Suprapubic skin (tissue), 4 donors: ENCODE measurements at places on chromosomes 2 and 18. TPM values are rescaled to one million over a fixed set of nuclear protein-coding genes. Genes with fewer than 3 reads are reported as not detected.

Gene ALLC
- total RNA-seq = not detected

Gene ZC3H6
- 10.3 TPM for total RNA-seq

Gene C2orf92
- total RNA-seq = 4.5 TPM

Gene CD8A
- 1.2 TPM for total RNA-seq

Gene ESPNL
- total RNA-seq = 0.56 TPM

Gene ASXL3
- 0.11 TPM for total RNA-seq

Gene KCNG2
- not detected for total RNA-seq

Gene BARD1
- total RNA-seq = 29.1 TPM

Gene C2orf80
- total RNA-seq = not detected

Gene ARID5A
- 22.4 TPM for total RNA-seq

Gene C2orf74
- 1.8 TPM for total RNA-seq

Gene LYG1
- 1.3 TPM for total RNA-seq

Gene SULT1C2
- not detected for total RNA-seq

Gene B3GNT7
- 1.5 TPM for total RNA-seq

Gene PLGLB1
- total RNA-seq = not detected

Gene ADGRF3
- not detected for total RNA-seq

Gene TP53I3
- 11.7 TPM for total RNA-seq

Gene TDRD15
- not detected for total RNA-seq

Gene HOXD13
- total RNA-seq = not detected

Gene PUM2
- total RNA-seq = 99.9 TPM

Gene EFR3B
- 1.5 TPM for total RNA-seq

Gene FKBP7
- 2.3 TPM for total RNA-seq

Gene SLC16A14
- total RNA-seq = 9.2 TPM

Gene MBD5
- total RNA-seq = 16.9 TPM

Gene REV1
- 43.1 TPM for total RNA-seq

Gene CHRNG
- total RNA-seq = not detected

Gene EXOC6B
- total RNA-seq = 121 TPM

Gene OSR1
- total RNA-seq = 3.0 TPM

Gene SOWAHC
- total RNA-seq = 59.7 TPM

Gene CAPN13
- total RNA-seq = 0.51 TPM

Gene HOXD9
- total RNA-seq = 2.6 TPM

Gene COLEC12
- total RNA-seq = 6.2 TPM

Gene APCDD1
- total RNA-seq = 122 TPM

Gene OTX1
- total RNA-seq = 12.9 TPM

Gene GRHL1
- total RNA-seq = 116 TPM

Gene CTNNA2
- not detected for total RNA-seq

Gene MYO3B
- total RNA-seq = 0.34 TPM

Gene GALNT5
- total RNA-seq = 0.40 TPM

Gene ARHGAP25
- 10.9 TPM for total RNA-seq

Gene TUBB8B
- total RNA-seq = not detected

Gene BOLL
- not detected for total RNA-seq

Gene TSPYL6
- not detected for total RNA-seq

Gene ABCB11
- 1.7 TPM for total RNA-seq

Gene PRKAG3
- 0.26 TPM for total RNA-seq

Gene PMAIP1
- total RNA-seq = 22.5 TPM

Gene SCYGR2
- not detected for total RNA-seq

Gene CYS1
- total RNA-seq = 1.8 TPM

Gene RGPD3
- total RNA-seq = 0.34 TPM

Gene CNTNAP5
- not detected for total RNA-seq

Gene TEKT4
- not detected for total RNA-seq

Gene LOXHD1
- total RNA-seq = not detected

Gene TUBA4B
- total RNA-seq = not detected

Gene FAM237A
- not detected for total RNA-seq
